Thoracic aorta (tissue), 2 donors: ENCODE measurements at places on chromosomes 3 and 15. TPM values are rescaled to one million over a fixed set of nuclear protein-coding genes. Genes with fewer than 3 reads are reported as not detected.

- H3K4me1 ChIP-seq: no peaks in the 10 kb centered on the region
- DNase-seq: no peak
- H3K27me3 ChIP-seq: no peaks in the 10 kb centered on the region
- peaks cover 7% of the 10 kb centered on the region for H3K36me3 ChIP-seq
- H3K27ac ChIP-seq: no peak overlapping the region
- H3K4me3 ChIP-seq: no peak overlapping the region
These were observed 77.7 kb downstream of the CEP63 start for GRCh38 chr3:134563601-134564000.

DNA sequence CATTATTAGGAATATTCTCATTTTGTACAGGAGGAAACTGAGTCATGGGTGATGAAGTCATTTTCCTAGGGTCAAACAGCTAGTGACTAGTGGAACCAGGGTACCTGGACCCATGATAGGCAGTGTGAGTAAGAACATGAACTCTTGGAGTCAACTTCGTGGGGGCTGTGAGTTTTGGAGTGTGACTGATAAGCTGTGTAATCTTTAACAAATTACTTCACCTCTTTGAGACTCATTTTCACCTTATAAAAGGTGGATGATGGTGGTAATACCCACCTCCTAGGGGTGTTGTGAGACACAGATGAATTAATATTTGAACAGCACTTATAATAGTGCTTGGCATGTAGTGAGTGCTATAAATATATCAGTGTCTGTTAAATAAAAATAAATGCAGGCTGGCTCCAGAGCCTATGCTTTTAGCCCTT is 9.1 kb downstream of the SEMA6D start:
- no peaks in the 10 kb centered on the region for H3K36me3 ChIP-seq
- peak overlapping the region; percentile 10 for H3K4me3 ChIP-seq
- no peaks in the 10 kb centered on the region for H3K27me3 ChIP-seq
- H3K4me1 ChIP-seq: peaks cover 66% of the 10 kb centered on the region
- H3K27ac ChIP-seq: peak overlapping the region; percentile 11

DNA sequence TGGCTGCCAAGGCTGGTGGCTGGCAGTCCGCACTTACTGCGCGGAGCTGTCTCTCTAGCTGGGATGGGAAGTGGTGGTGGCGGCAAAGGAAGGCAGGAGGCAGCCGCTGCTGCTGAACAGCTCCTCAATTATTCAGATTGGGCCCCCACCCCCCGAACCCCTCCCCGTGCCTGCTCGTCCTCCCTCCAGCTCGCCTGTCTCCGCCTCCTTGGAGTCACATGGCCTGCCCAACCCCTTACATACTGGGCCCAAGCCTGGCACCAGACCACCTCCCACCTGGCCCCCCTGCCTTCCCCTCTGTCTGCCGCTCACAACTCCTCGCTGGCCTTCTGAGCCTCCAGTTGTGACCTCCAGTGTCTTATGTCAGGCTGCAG is at the start of gene SLC7A14:
TSS of gene SLC7A14 (minus strand) at position 139 of the 374 bp plus-strand sequence. CDS start 59,139 bp downstream, outside the sequence.
- DNase-seq: no peak
- H3K27ac ChIP-seq: no peak within 1 kb of the TSS
- H3K36me3 ChIP-seq: no peaks in the 10 kb centered on the region
- H3K27me3 ChIP-seq: no peaks in the 10 kb centered on the region
- peaks cover 6% of the 10 kb centered on the region for H3K4me1 ChIP-seq

DNA sequence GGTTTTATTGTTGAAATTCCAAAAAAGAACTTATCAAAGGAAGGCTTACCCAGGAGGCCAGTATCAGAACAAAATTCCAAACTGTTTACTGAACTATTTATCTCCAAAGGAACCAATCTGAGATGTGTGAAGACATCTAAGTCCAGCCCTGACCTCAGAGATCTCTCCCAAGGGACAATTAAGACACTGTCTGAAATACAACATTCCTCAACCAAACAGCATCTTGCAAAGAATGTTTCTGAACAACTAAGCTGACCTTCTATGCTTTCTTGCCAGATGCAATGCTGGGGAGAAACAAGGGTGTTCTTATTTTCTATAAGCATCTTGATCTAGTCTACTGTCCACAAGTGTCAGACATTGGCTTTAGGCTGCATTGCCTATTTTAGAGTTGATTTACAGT is 13.6 kb downstream of the PDZRN3 start:
- no peak overlapping the region for H3K27ac ChIP-seq
- no peaks in the 10 kb centered on the region for H3K27me3 ChIP-seq
- H3K4me3 ChIP-seq: no peak overlapping the region
- H3K36me3 ChIP-seq: no peaks in the 10 kb centered on the region

- H3K36me3 ChIP-seq: no peaks in the 10 kb centered on the region
- H3K27me3 ChIP-seq: no peaks in the 10 kb centered on the region
- no peaks in the 10 kb centered on the region for H3K4me1 ChIP-seq
- no peak overlapping the region for H3K27ac ChIP-seq
These were observed 78.2 kb upstream of the RASGRP1 start for GRCh38 chr15:38642689-38643270.

DNA sequence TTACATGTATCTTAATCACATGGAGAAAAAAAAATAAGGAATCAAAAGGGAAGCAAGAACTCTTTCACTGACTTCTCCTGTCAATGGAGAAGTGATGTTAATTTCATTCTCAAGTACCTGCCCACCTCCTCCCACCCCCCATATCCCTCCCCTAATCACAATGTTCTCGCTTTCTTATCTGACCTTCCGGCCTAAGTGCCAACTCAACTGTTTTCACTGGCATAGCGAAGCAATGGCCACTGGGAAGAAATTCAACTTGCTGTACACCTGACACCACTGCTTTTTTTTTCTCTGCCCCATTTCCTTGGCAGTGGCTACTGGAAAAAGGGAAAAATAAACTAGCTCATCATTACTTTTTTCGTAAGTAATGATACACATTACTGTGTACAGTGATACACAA is 3.8 kb downstream of the SGO1 start:
- H3K4me3 ChIP-seq: no peak overlapping the region
- no peak overlapping the region for H3K27ac ChIP-seq
- peaks cover 14% of the 10 kb centered on the region for H3K4me1 ChIP-seq
- H3K27me3 ChIP-seq: no peaks in the 10 kb centered on the region
- DNase-seq: no peak
- H3K36me3 ChIP-seq: no peaks in the 10 kb centered on the region

GRCh38 chr3:9947025-9947995 is 4.9 kb downstream of the PRRT3 start:
- DNase-seq: no peak
- peaks cover 29% of the 10 kb centered on the region for H3K4me1 ChIP-seq
- peak overlapping the region; percentile 81 for H3K4me3 ChIP-seq
- peak overlapping the region; percentile 85 for H3K27ac ChIP-seq
- no peaks in the 10 kb centered on the region for H3K27me3 ChIP-seq

- no peaks in the 10 kb centered on the region for H3K27me3 ChIP-seq
- H3K4me3 ChIP-seq: no peak overlapping the region
- DNase-seq: no peak
These were observed 1277.6 kb downstream of the ZPLD1 start for GRCh38 chr3:103712320-103713008.

DNA sequence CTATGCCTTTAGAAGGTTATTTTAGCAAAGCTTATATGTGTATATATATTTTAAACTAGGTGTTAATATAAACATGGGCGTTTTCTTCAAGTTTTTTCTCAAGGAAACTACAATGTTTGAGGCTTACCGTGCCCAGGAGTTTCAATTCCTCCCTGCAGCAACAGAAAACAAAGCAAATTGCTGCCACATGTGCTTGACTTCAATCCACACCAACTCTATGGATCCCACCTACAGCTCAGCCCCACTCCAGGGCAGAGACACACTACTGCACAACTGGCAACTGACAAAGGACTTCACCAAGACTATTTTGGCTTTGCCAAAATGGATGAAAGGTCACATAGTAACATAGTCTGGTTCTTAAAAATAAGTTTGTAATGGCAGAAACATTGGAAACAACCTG is 346.6 kb downstream of the ERC2 start:
- H3K4me3 ChIP-seq: no peak overlapping the region
- no peaks in the 10 kb centered on the region for H3K4me1 ChIP-seq
- H3K36me3 ChIP-seq: no peaks in the 10 kb centered on the region
- H3K27ac ChIP-seq: no peak overlapping the region
- H3K27me3 ChIP-seq: no peaks in the 10 kb centered on the region
- no peak for DNase-seq

- H3K27me3 ChIP-seq: no peaks in the 10 kb centered on the region
- H3K27ac ChIP-seq: no peak overlapping the region
- no peak for DNase-seq
- no peak overlapping the region for H3K4me3 ChIP-seq
These were observed 64.0 kb downstream of the LYSMD4 start for GRCh38 chr15:99669250-99669649.

DNA sequence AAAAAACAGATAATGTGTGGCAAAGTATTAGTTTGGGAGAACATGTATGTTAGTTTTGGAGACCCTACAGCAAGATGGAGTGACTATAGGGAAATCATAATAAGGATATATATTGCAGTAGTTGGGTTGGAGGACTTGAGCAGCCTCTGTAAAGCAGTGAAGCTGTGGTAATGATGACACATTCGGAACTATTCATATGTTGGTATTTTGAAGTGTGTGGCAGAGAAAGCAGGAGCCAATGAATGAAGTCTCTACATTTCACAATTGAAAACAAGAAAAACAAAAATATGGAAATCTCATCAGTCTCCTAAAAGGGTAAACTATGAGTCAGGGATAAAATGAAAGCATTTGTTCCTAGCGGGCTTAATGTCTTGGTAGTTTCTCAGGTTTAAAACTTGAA is 645.9 kb downstream of the OTOL1 start:
- H3K4me1 ChIP-seq: no peaks in the 10 kb centered on the region
- no peaks in the 10 kb centered on the region for H3K27me3 ChIP-seq
- no peak overlapping the region for H3K27ac ChIP-seq
- DNase-seq: no peak
- no peaks in the 10 kb centered on the region for H3K36me3 ChIP-seq

- H3K27ac ChIP-seq: no peak overlapping the region
- no peaks in the 10 kb centered on the region for H3K36me3 ChIP-seq
- H3K4me1 ChIP-seq: no peaks in the 10 kb centered on the region
These were observed 233.3 kb upstream of the SLCO3A1 start for GRCh38 chr15:91620229-91620628.

GRCh38 chr15:58401276-58401675 is 30.5 kb upstream of the LIPC start:
- no peaks in the 10 kb centered on the region for H3K27me3 ChIP-seq
- no peak for DNase-seq
- H3K4me1 ChIP-seq: no peaks in the 10 kb centered on the region

DNA sequence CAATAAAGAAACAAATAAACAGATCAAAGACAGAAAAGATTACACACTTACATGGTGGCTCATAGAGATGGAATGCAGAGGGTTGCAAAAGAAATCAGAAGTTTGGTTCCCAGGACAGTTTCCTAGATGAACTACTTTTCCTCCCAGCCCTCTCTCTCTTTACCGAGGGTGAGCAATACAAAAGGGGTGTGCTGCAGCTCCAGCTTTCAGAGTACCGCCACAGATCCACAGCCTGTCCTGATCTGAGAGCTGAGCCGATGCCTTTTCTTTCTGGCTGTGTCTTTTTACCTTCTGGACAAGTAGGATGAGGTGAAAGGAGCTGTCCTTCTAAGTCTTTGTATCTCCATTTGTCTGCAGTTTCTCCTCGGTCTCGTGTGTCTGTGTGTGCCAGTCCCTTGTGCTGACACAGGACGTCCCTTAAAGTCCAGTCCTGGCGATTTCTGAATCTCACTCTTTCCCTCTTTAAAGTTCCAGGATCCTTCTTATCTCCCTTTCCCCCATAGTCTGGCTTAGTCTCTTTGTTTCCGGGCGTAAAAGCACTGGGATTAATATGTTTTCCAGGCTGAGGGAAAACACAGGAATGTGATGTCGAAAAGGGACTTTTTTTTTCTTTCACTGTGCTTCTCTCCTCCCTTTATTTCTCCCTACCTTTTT is 540 bp downstream of the CCDC80 start:
- peak overlapping the region; percentile 73 for H3K4me3 ChIP-seq
- DNase-seq: no peak
- H3K4me1 ChIP-seq: peaks cover 52% of the 10 kb centered on the region
- peak overlapping the region; percentile 83 for H3K27ac ChIP-seq

DNA sequence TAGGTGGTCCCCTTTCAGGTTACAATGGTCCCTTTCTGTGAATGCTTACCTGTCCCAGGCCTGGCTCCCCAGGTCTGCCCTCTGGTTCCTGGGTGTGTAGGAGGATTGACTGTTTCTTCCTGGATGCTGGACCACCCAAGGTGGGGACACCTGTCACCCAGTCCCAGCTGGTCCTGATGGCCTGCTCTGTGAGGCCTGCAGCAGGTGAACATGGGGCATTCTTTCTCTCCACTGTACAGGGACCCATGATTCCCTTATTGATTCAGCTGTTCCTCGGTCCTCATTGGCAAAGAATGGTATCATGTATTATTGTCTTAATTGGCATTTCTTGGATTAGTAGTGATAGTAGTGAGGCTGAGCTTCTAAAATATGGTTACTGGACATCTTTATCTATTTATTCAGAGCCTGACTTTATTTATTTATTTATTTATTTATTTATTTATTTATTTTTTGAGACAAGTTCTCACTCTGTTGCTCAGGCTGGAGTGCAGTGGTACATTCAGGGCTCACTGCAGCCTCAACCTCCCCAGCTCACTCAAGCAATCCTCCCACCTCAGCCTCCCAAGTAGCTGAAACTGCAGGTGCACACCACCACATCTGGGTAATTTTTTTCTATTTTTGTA is 8.8 kb upstream of the DNAJA4 start:
- H3K4me3 ChIP-seq: no peak overlapping the region
- no peak overlapping the region for H3K27ac ChIP-seq
- H3K36me3 ChIP-seq: no peaks in the 10 kb centered on the region
- H3K4me1 ChIP-seq: no peaks in the 10 kb centered on the region
- H3K27me3 ChIP-seq: no peaks in the 10 kb centered on the region
- no peak for DNase-seq

GRCh38 chr3:38108649-38109579 is 28.0 kb downstream of the ACAA1 start:
- no peaks in the 10 kb centered on the region for H3K4me1 ChIP-seq
- H3K27ac ChIP-seq: no peak overlapping the region
- H3K27me3 ChIP-seq: no peaks in the 10 kb centered on the region
- no peaks in the 10 kb centered on the region for H3K36me3 ChIP-seq
- H3K4me3 ChIP-seq: no peak overlapping the region
- no peak for DNase-seq

The CHAC1 gene
- 7.3 TPM for total RNA-seq

The KBTBD13 gene
- 3.1 TPM for total RNA-seq

The DLL4 gene
- 6.2 TPM for total RNA-seq

The ZNF660 gene
- total RNA-seq: 6.4 TPM

The CGNL1 gene
- total RNA-seq: 33.5 TPM

The FAH gene
- total RNA-seq: 21.9 TPM

The ZNF860 gene
- 0.81 TPM for total RNA-seq
